ENCODE measurements at places on chromosomes 16 and 17.

- no peak for DNase-seq
Observed at GRCh38 chr16:67248401-67249177, at the start of gene SLC9A5. Gene SLC9A5, plus strand, starts transcription at chr16:67248979. Its CDS starts 36 bp downstream, at chr16:67249015.

- no peak for DNase-seq
Observed at GRCh38 chr16:63998-64913, 8.2 kb downstream of the RHBDF1 start.

GRCh38 chr17:13426991-13427390, 174.7 kb downstream of the HS3ST3A1 start:
- DNase-seq, result no peak

DNA sequence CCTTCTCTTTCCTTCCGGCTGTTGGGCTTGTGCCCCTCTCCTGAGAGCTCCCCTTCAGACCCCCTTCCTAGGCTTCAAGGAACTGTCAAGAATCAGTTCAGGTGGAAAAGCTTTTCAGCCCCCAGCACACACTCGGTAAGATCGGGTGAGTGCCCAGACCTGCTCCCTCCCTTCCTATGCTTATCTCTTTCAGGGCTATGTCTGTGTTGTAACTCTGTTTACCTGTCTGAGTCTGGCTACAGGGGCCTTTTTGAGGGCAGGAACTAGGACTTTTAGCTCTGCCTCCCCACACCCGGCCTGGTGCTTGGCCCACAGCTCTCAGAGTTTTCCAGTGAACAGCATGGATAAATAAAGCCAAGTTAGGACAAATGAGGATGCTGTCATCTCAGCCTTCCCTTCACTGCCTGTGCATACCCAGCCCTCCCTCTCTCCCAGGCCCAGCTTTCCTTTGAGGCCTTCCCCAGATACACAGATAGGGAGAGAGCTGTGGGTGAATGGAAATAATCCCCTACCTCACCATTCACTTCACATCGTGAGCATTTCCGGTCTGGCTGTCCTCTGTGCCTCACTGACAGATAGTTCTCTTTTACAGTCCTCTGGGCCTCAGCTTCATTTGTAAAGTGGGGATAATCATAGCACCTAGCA, 5.7 kb upstream of the MRPS23 start:
- no peak for DNase-seq

DNA sequence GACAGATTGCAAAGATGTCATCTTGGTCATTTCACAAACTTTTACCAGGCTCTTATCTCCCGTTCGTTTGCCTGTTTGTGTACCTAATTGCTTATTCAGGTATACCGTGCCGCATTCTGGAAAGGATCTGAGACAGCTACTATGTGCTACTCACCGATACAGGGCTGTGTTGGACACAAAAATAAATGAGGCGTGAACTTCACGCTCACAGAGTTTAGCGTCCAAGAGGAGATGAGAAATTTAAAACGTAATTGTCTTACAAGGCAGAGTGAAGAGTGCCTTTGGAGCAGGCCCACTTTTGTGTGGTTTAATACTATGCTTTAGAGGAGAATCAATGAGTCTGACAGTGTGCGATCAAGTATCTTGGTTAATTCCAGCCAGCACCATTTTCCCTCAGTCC, 26.7 kb downstream of the MAF start:
- no peak for DNase-seq
